ENCODE measurements at places on chromosomes 7 and 10.

- no peak for DNase-seq
Observed at GRCh38 chr10:104642658-104643302, 1.7 kb downstream of the SORCS3 start.

- no peak for DNase-seq
Observed at GRCh38 chr7:11232462-11232861, 258.8 kb downstream of the PHF14 start.

DNA sequence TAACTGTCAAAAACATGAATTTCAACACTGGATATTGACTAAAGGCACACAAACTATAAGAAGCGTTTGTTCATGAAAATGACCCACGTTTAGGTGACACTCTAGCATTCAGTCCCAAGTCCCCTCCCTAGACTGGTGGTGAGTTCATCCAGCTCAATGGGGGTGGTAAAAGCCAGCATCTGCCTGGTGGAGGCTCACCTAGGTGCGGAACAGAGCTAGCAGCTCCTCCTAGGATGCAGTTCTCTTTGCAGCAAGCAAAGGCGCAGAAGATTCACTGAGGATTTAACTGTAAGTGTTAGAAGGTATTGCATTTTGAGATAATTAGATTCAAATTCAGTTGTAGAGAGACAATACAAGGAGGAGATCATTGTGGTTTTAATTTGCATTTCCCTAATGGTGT, 87.6 kb downstream of the VSTM2A start:
- no peak for DNase-seq

DNA sequence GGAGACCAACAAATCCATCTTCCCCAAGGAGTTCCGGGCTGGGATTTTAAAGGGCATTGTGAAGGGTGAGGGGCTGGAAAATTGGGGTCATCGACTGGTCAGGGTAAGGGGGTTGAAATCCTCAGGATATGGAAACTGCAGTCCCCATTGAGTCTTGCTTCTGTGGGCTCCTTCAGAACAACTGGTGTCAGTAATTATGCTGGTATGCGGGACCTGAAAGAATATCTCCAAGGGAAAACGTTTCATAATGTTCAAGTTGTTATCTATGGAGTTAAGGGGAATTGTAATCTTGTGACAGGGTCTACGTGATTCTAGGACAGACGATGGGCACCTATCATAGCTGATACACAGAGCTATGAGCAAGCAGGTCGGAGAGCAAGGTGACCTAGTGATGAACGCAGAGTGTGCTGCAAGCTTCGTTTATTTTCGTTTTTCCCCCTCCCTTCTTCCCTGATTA, 494 bp upstream of the RHBDD2 start:
- DNase-seq: no peak

- no peak for DNase-seq
Observed at GRCh38 chr10:125264757-125265578, 104.6 kb upstream of the CTBP2 start.

DNA sequence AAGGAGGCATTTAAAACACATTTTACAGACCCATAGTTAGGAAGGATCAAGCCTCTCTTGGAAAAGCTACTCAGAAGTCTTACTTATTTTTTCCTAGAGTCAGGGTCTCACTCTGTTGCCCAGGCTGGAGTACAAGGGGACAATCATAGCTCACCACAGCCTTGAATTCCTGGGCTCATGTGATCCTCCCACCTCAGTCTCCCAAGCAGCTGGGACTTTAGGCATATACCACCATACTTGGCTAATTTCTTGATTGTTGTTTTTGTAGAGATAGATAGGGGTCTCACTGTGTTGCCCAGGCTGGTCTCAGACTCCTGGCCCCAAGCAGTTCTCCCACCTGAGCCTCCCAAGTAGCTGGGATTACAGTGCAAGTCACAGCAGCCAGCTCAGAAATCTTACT, 354.7 kb upstream of the GALNT17 start:
- DNase-seq: no peak

DNA sequence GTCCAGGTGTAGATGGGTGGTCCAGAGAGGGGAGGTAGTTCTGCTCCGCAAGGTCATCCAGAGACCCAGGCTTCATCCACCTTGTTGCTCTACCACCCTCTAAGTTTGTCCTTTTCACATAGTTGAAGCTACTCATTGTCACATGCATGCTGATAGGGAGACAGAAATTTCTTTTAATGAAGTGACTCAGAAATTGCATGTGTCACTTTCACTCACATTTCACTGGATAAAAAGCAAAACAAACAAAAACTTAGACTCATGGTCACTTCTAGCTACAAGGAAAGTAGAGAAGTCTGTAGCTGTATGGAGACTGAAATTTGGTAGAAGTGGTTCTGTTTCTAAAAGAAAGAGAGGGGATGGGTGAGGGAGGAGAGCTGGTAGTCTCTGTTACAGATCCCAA, 161.9 kb downstream of the SORCS3 start:
- DNase-seq: no peak

Measured in amniotic stem cell (primary cell).